ENCODE measurements at places on chromosomes 4 and X.

- peak; percentile 28 for DNase-seq
Measured at GRCh38 chr4:79281566-79282359, 44.1 kb downstream of the NAA11 start.

GRCh38 chr4:74933562-74934015 is 673 bp downstream of the PARM1 start:
- no peak for DNase-seq

DNA sequence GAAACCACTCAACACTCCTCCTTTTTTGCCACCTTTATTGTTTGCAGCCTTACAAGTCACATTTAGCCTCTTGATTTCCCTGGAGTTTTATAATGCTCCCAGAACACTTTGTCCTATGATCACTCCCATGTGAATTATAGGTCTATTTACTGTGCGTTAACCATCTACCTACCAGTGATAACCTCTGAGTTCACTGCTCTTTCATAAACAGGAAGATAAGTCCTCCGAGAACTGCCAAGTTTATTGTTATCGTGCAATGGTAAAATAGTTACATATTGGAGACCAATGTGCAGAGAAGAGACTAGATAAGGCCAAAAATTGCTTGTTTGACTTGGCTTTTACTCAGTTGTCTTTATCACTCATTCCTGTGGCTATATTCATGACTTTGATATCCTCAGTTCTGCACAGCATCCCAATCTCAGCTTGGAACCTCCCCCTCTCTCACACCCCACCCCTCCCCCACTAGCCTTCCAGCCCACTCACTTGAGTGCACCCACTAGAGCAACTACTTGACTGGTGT is 12.9 kb upstream of the NUDT9 start:
- DNase-seq, result no peak

DNA sequence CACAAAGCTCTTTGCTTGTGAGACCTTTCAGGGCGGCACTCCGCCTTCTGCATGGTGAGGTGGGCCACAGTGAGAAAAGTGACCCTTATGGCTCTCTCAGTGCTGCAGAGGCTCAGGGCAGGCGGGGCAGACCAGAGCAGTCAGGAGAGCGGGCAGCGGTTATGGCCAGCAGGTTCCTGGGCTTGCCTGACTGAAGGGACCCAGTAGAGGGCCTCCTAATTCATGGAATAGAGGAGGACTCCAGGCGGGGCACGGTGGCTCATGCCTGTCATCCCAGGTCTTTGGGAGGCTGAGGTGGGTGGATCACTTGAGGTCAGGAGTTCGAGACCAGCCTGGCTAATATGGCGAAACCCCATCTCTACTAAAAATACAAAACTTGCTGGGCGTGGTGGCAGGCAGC is 91.4 kb downstream of the CLNK start:
- no peak for DNase-seq

- no peak for DNase-seq
Measured at GRCh38 chr4:6153874-6154273, 46.5 kb downstream of the JAKMIP1 start.

- DNase-seq, result no peak
Measured at GRCh38 chr4:185744946-185745345, 67.0 kb downstream of the SORBS2 start.

GRCh38 chr4:77538144-77538543 is 67.5 kb upstream of the CXCL13 start:
- no peak for DNase-seq

DNA sequence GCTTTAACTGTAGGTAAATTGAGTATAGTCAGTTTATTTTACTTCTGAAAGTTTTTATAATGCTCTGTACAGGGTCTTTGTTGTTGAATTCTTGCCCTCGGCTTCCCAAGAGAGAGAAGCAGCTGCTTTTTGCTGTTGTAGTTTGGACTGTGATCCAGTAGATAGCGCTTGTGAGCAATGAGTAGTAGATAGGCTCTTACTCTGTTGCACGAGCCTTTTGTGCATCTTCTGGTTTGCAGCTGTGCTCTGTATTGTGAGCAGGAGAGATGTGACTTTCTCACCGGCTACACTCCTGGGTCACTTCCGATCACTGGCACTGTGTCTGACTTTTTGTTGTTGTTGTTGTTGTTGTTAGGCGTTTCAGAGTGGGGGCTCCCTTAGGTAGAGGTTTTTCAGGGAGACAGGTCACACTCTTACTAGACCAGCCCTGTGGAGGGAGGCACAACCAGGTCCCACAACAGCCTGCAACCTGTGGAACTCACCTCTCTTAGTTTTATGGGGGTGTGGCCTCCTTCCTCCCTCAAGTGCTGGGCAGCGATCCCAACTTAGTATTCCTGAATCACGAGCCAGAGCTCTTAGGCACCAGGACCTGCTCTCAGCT is 822.1 kb upstream of the GALNTL6 start:
- DNase-seq, result peak; percentile 43

GRCh38 chrX:97211070-97211469 is 327.4 kb downstream of the RPA4 start:
- DNase-seq, result no peak

DNA sequence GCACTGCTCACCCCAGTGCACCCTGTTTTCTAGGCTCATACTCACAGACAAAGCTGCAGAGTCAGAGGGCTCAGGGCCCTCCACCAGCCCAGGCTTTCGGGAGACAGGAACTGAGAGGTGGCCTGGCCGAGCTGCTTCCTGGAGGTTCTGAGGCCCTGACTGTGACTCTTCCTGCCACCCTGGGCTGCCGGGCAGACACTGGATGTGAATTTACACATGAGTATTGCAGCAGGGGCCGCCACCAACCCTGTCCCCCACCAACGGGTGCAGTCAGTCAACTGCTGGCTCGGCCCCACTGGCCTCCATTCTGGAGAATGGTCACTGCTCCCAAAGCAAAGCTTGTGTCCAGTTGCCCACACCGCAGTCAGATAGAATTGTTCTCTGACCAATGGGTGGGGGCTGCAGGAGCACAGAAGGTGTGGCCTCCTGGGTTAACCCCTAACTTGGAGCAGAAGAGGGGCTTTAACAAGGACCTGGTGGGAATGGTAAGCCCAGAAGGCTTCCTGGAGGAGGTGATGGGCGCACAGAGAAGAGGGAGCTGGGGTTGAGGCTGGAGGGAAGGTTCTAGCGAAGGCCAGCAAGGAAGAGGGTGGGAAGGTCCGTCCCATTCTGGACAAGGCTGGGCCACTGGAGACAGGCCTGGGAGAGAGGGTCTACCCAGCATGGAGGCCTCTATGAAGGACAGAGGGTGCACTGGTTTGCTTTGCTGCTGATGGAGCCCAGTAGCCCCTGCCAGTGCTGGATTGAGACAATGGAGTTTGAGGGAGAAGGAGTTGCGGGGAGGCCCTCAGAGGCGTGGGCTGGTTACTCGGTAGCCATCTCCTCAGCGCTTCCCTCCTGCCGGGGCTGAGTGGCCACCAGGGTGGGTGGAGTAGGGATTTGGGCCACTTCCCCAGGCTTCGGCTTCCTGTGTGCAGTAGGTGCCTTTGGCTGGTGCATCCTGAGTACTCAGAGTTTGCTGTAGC is 135.3 kb downstream of the CPZ start:
- DNase-seq, result no peak

DNA sequence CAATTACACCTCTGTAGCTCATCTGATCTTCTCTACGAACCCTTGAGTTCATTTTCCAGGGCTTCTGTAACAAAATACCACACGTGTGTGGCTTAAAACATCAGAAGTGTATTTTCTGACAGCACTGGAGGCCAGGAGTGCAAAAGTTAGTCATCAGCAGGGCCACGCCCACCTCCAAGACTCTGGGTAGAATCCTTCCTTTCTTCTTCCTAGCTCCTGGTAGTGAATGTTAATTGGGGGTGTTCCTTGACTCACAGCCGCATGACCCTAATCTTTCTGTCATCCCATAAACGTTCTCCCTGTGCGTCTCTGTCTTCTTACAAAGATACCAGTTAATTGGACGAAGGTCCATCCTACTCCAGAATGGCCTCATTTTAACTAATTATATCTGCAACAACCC is 115.0 kb downstream of the TRIML1 start:
- DNase-seq, result no peak

DNA sequence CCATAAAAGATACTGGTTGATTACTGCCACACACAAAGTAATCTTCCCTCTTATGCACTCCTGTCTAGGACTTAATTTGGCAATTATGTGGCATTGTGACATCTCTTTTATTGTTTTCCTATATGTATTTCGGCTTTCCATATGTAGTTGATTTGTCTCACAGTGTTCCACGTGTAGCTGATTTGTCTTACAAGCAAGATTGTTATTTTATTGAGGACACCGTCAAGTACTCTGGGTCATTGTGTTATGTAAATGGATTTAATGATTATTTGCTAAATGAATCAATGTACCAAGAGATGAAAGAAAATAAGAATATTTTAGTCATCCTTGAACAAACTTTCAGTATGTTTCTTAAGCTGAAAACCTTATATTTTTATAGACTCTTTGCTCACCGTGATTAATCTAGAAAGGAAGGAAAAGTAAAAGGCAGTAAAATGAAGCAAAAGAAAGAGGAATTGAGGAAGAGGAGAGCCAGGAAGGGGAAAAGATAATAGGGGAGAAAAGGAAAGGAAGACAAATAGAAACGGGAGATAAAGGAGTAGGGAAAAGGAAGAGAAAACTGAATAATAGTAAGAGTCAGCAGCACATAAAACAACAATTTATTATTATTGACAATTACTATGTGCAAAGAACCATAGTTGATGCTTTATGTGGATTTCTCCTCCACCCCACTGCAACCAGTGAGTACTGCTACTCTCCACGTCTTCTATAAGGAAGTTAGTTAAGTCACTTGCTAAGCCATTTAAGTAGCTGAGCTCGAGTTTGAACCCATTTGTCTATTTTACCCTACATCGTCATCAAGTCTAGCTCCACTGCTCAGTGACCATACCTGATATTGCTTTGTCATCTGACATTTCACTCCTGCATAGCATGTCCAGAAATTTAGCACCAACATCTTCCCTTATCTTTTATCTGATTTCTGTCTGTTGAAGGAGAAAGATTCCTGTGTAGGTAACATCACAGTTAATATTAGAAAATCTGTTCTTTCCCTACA is 336.5 kb downstream of the BMPR1B start:
- no peak for DNase-seq

DNA sequence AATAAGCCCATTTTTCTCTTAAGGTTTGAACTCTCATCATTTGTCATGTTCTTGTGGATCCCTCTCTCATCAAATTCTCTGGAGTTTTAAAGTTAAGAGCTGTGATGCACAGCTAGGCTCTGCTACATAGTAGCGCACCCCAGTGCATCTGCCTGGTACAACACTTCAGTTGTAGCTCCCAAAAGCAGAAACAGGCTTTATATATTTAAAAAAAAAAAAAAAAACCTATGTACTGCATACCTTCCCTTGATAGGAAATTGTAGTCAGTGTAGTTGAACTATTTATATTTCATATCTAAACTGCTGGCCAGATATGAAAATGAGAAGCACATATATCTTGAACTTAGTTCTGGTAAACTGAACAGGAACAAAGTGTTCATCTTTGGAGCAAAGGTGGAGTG is 131.4 kb downstream of the KLHL13 start:
- DNase-seq, result no peak

- no peak for DNase-seq
Measured at GRCh38 chrX:126265116-126265515, 99.0 kb upstream of the DCAF12L2 start.

- DNase-seq, result no peak
Measured at GRCh38 chr4:27397886-27398285, 537.2 kb downstream of the STIM2 start.

DNA sequence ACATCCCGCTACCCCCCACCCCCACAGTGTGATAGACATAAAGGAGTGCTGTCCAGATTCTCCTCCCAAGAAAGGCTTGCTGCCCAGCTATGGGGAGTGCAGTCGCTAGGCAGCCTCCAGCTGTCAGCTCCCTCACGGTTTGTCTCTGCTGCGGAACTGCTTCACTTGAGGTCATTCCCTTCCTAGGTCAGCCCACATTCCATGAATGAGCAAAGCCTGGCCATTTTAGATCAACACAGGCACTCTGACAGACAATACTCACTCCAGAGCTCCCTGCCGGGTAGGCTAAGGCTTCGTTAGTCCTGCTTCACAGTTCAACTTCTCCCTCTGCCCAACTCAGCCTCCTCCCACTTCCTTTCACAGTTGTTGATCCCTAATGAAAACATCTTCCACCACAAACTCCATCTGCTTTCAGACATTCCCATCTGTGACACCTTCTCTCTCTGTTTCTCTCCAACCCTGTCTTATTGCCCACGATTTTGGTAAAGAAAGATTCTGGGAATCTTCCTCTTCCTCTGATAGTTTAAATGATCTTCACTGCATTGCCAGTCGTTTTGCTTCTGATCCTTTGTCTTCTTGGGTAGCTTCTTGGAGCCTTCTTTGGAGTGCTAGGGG is 318.9 kb upstream of the F9 start:
- DNase-seq, result no peak

GRCh38 chr4:42080306-42080705 is 72.1 kb downstream of the BEND4 start:
- DNase-seq, result no peak

DNA sequence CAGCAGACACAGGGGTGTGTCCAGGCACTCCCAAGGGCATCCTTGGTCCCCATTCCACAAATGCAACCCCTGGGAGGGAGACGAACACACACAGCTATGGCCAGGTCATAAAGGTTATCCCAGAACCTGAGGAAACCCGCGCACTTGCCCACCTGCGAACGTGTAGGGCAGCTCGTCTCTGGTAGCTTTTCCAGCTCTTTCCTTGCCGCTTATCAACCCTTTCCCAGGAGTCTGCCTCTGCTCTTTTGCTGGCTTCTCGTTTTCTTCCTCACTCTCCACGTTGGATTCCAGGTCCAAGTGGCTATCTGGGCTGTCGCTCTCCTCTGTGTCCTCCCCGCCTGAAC is 13.5 kb downstream of the NOP14 start:
- DNase-seq, result no peak

- DNase-seq, result no peak
Measured at GRCh38 chr4:25590171-25590570, 65.5 kb upstream of the SLC34A2 start.

DNA sequence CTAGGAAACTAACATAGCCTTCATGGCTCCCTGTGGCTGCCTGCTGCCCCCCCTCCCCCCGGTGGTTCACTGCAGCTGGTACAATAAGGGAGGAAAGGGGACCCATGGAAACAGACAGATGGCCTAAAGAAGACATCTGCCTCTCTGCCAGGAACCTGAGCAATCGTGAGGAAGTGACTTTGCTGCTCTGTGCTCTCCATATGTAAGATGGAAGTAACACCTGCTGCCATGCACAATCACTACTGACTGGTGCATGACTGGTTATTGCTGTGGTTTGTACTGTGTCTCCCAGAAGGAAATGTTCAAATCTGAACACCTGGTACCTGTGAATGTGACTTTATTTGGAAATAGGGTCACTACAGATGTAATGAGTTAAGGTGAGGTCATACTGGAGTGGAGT is 43.6 kb downstream of the CD99L2 start:
- DNase-seq, result no peak

DNA sequence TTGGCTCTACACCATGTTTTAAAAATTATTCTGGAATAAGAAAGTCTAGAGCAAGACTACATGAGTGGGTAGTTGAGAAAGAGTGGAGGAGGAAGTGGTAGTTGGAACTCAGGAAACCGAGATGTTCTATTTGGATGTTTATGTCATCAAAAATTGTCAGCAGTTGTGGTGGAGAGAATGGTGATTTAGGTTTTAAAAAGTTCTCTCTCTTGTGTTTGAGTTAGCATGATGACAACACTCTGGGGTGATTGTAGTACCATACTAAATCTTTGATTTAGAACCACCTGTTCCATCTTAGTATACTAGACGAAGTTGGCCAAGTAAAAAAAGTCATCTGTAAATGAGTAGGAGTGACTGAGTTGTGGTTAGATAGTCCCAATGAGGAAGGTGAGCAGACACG is 40.7 kb downstream of the KLHL2 start:
- DNase-seq, result no peak
